ENCODE measurements at places on chromosomes 13 and 19.

DNA sequence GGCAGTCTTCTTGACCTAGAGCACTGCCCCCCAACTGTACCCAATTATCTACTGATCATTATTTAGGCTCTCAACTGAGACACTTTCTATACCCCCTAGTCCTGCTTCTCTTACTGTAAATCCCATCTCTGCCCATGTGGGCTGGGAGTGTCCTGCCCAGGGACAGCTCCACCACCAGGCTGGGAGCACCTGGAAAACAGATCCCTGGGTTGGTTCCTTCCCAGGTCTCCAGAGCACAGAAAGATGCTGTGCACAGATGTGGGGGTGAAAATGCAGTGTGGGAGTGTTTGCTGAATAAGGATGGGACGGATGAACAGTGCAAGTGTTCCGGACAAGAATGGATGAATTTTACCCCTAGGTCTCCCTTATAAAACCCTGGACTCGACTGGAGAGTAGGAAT is 12.7 kb downstream of the CYP4F2 start:
- no peak for DNase-seq

DNA sequence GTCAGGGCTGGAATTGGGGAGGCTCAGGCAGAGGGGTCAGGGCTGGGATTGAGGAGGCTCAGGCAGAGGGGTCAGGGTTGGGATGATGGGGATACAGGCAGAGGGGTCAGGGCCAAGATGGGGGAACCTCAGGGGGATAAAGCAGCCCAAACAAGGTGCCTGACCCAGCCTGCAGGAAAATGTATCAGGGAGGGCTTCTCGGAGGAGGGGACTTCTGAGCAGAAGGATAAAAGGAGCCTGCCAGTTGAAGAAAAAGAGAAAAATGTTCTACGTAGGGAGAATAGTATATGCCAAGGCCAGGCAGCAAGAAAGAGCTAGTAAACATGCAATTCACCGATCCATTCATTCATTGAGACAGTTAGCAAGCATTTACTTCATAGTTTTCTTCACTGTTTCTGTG is 84.8 kb downstream of the MAP4K1 start:
- DNase-seq: no peak

DNA sequence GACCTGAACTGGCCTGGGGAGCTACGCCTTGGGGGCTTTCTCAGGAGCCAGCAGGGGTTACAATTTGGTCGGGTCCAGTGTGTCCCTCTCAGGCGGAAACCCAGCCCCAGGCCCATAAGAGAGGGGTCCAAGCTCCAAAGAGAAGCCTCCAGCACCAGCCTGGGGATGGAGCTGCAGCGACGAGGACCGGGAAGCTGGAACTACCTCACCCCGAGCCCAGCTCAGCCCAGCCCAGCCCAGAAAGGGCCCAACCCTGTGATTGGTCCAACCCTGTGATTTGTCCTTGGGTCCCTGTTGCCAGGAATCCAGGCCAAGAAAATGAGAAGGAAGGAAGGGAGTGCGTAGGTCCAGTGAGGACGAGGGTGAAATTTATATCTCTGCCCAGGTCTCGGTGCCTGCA is 24.1 kb downstream of the CLEC4M start:
- no peak for DNase-seq

DNA sequence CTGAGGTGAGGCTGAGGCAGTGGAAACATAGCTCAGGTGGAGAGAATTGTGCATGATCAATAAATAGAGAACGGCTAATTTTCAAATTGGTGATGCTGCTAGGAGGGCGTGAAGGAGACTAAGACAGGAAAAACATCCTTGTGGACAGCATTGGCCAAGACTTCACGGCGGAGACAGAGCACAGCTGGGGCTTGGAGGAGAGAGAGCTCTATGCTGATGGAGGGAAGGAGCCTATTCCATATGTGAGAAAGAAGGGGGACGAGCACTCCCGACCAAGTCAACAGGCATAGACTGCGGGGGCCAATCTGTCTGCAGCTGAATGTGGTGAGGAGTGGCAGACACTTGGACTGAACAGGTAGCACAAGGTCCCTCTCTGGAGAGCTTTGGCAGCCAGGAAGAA is 14.8 kb upstream of the SPATA13 start:
- DNase-seq: no peak

- no peak for DNase-seq
These were observed 214.9 kb downstream of the KLF5 start for GRCh38 chr13:73273745-73274144.

DNA sequence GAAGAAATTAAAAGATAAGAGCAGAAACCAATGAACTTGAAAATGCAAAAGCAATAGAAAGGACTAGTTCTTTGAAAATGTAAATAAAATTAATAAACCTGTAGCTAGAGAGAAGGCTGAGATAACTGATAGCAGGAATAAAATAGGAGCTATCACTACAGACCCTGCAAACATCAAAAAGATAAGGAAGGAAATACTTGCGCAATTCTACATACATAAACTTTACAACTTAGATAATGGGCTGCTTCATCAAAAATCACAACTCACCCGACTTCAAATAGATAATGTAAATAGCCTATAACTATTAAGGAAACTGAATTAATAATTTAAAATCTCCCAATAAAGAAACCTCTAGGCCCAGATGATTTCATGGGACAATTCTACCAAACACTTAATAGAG is 3.5 kb upstream of the ATP4B start:
- DNase-seq: no peak

DNA sequence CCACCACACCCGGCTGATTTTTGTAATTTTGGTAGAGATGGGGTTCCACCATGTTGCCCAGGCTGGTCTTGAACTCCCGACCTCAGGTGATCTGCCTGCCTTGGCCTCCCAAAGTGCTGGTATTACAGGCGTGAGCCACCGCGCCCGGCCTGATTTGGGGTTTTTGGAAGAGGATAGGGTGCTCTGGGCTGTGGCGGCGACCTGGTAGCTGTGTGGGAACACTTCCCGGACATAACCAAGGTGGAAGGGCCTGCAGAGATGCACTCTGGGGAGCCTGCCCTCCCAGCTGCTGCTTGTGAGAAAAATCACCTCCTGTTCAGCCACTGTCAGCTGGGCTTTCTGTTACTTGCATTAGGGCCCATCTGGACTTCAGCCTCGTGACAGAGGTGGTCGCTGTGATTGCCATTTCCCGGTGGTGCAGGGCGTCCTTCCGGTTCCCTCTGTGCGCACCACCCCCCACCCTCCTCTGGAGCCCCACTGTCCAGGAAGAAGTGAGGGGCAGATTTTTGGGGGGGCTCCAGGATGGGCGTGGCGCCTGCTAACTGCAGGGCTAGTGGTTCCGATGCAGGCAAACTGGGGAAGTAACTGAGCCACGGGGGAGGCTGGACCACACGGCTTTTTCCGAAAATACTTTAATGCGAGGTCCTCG is 7.5 kb downstream of the IL4I1 start:
- DNase-seq: no peak

GRCh38 chr13:28624707-28625432 is 34.1 kb upstream of the POMP start:
- no peak for DNase-seq

GRCh38 chr13:95124959-95125358 is 176.3 kb downstream of the ABCC4 start:
- DNase-seq: no peak

GRCh38 chr13:97133955-97134354 is 88.2 kb upstream of the MBNL2 start:
- no peak for DNase-seq

All from type B pancreatic cell (in vitro differentiated cells).